Aorta (tissue), 5 donors: ENCODE measurements at places on chromosomes 12 and 14. TPM values are rescaled to one million over a fixed set of nuclear protein-coding genes. Genes with fewer than 3 reads are reported as not detected.
A peak's percentile ranks its signal among the peaks of the same experiment; 100 is the strongest.

- no peak overlapping the region for H3K27ac ChIP-seq
- no peaks in the 10 kb centered on the region for H3K4me1 ChIP-seq
- no peak overlapping the region for H3K4me3 ChIP-seq
- no peak for DNase-seq
- no peaks in the 10 kb centered on the region for H3K27me3 ChIP-seq
Observed at GRCh38 chr12:115949675-115950074, 327.8 kb downstream of the MED13L start.

DNA sequence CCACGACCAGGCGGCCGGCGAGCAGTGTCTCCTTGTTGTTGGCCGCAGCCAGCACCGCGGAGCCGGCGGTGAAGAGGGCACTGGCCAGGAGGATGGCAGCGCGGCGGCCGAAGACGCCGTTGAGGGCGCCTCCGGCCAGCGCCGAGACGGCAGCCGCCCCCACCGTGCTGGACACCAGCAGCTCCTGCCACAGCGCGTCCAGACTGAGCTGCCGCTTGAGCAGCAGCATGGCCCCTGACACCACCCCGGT, 691 bp downstream of the SLC2A13 start:
- no peaks in the 10 kb centered on the region for H3K27me3 ChIP-seq
- peak overlapping the region; percentile 69 for H3K4me3 ChIP-seq
- DNase-seq = peak; percentile 75
- H3K27ac ChIP-seq = no peak overlapping the region
- no peaks in the 10 kb centered on the region for H3K4me1 ChIP-seq

DNA sequence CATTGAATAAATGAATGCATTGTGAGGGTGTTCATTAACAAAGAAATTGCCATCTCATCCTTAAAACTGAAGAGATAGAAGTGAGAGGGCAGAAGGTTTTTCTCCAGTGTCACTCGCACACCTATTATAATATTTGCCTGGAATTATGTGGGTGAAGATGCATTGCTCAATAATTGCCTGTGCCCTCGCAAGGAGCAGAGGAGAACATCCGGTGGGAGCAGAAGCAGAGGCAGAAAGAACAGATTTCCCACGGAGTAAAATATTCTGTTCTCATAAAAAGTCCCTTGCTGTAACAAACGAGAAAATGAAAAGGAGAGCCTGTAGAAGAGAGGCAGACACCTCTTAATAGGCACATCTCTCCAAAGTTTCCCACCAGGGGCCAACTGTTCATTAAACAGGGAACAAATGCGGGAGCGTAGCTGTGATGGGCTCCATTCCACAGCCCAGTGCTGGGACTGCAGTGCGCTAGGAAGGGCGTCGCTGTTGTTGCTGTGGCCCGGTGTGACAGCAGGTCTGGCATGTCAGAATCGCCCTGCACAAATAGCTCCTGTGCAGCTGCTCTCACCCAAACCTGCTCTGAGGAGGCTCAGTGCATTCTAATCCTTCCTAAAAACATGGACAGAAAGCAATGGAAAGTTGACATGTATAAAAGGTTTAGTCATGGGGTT, 359.8 kb downstream of the APAF1 start:
- H3K36me3 ChIP-seq = no peaks in the 10 kb centered on the region
- H3K4me3 ChIP-seq = no peak overlapping the region
- H3K4me1 ChIP-seq = peaks cover 2% of the 10 kb centered on the region
- H3K27ac ChIP-seq = no peak overlapping the region
- DNase-seq = no peak

DNA sequence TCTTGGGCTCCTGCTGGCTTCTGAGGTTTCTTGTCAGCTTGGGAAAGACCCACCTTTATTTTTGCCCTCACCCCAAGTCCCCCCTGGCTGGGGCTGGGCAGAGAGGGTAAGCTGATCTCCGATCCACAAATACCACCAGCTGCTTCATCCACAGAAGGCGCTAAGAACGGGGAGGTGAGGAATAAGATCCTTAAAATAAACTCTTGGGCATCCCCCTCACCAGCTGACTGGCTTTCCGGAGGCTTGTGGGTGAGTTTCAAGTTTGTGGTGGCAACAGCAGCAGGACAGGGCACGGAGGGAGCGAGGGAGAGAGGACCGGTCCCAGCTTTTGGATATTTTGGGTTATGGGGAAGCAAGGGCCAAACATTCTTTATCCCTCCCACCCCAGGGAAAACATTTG, 20.8 kb upstream of the HSPB8 start:
- peak; percentile 65 for DNase-seq
- H3K36me3 ChIP-seq = no peaks in the 10 kb centered on the region
- peak overlapping the region; percentile 15 for H3K27ac ChIP-seq
- peaks cover 6% of the 10 kb centered on the region for H3K4me1 ChIP-seq
- H3K4me3 ChIP-seq = no peak overlapping the region

Gene ANKRD33
- 0.54 TPM for total RNA-seq

Gene RPS6KL1
- total RNA-seq = 17.3 TPM
